RPMI8226 (cell line): ENCODE measurements at places on chromosomes 5 and 9.
A peak's percentile ranks its signal among the peaks of the same experiment; 100 is the strongest.

- DNase-seq, result peak; percentile 77
These were observed 9.0 kb upstream of the ZSWIM6 start for GRCh38 chr5:61322738-61323725.

DNA sequence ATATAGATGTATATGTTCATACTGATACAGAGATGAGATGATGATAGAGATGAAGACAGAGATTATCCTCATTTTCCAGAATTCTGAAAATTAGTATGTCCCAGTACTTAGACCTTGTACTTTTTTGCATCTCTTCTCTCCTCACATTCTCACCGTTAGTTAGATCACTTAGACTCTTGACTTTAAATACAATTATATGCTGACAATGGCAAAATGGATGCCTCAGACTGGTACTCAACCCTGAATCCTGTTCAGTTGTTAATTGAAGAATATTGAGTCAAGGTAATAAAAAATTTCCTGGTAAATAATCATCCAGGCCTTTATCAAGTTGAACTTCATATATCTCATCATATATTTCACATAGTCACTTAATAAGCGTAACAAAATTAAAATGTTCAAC lies 505.4 kb downstream of the EFNA5 start:
- DNase-seq, result no peak

DNA sequence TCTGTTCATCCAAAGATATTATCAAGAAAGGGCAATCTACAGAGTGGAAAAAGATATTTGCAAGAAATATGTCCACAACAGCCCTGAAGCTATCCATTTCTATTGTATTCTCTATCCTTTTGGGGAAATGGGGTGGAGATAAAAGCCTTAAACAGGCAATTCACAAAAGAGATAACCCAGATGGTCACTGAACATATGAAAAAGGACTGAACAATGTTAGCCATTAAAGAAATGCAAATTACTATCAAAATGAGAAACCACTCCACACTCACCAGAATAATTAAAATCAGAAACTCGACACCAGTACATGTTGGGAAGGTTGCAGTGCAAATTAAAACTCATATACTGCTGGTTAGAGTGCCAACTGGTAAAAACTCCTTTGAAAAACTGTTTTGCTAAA lies 955.2 kb upstream of the DMAC1 start:
- DNase-seq, result no peak

DNA sequence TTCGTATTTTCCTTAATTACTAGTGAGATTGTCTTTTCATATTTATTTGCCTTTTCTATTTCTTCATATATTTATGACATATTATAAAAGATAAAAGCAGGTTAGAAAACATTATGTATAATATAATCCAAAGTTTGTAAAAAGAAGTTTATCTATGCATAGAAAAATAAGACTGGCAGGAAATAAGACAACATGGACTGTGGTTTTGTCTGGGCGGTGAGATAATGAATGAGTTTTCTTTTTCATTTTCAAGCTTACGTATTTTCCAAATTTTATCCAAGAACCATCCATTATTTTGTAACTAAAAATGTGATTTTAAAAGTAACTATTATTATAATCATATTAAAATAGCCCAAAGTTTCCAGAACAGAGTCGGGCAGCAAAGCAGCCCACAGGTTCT lies 109.8 kb upstream of the MVB12B start:
- no peak for DNase-seq

DNA sequence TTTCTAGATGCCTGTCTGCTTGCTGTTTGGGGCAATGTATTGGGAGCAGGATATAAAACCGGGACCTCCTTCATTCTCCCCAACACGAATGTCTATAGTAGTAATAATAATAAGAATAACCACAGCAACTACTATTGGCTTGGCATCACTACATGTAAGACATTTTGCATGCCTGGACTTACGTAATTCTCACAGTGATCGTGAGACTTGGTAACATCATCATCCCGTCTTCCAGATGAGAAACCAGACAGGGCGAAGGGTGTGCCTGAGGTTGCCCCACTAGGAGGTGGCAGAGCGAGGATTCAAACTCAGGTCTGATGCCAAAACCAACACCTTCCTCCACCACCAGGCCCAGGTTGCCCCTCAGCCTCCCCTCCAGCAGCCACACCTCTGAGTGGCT lies 185.1 kb downstream of the RGS3 start:
- DNase-seq, result no peak

DNA sequence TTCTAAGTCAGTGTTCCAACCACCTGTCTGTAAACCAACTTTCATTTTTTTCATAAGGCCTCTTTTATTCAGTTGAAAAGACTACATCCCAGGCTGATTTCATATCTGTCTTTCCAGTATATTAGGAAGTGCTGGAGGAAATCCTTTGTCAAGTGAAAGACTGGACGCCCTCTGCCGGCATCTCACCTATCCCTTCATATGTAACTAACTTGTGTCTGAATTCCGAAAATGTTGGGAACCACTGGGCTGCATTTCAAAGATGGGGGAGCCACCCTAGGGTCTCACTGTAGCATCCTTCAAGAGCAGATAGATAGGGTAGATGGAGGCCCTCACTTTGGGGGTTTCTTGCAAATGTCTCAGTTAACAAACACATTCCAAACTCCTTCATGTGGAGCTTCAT lies 569.8 kb downstream of the CTNND2 start:
- no peak for DNase-seq

- DNase-seq, result no peak
These were observed 87.3 kb upstream of the LMX1B start for GRCh38 chr9:126526218-126527108.

DNA sequence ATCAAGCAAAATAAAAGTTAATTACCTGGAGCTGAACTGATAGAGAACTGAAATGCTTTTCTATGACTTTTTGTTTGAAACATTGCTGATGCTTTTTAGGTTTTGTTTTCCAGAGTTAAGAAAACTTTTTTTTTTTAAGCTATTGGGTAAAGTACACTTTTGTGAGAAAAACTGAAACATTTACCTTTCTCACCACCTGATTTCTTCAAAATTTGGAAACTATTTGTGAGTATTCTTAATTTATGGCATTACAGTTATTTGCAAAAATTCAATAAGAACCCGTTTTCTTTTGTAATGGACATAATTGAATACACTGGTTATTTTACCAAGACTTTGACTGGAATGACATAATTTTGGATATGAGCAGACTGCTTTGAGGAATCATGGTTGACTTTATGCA lies 6.6 kb downstream of the C9orf153 start:
- DNase-seq, result no peak

DNA sequence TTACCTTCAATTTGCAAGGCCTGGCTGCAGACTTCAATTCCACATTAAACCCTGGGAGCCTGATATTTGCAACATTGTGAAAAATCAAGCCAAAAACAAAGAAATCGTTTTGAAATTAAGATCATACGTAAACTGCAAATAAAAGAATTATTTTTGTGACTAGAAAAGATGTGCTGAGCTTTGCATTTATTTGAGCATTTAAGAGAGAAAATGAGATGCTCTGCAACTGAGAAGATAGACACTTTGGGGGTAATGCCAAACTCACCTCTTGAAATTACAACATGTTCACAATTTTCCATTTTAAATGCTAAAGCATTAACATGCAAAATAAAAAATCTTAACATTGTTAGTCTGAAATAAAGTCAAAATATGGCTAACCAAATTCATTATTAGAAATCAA lies 46.6 kb downstream of the CSNK1A1 start:
- DNase-seq, result no peak

DNA sequence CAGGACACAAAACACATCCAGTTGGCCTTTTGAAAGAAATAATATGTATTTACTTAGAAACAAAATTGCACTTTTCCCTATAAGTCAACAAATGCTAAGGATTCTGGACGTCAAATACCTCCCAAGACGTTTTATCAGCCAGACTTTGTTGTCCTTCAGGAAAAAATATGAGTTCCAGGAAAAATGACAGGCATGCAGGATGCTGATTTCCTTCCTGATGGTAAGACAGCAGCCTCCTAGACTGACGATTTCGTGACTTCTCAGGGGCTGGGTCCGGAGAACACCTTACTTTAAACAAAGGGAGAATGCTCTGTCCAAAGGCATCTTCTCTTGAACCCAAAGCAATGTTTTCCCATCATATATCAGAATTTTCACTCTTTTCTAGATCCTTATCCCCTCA lies 69.1 kb downstream of the IL6ST start:
- no peak for DNase-seq

DNA sequence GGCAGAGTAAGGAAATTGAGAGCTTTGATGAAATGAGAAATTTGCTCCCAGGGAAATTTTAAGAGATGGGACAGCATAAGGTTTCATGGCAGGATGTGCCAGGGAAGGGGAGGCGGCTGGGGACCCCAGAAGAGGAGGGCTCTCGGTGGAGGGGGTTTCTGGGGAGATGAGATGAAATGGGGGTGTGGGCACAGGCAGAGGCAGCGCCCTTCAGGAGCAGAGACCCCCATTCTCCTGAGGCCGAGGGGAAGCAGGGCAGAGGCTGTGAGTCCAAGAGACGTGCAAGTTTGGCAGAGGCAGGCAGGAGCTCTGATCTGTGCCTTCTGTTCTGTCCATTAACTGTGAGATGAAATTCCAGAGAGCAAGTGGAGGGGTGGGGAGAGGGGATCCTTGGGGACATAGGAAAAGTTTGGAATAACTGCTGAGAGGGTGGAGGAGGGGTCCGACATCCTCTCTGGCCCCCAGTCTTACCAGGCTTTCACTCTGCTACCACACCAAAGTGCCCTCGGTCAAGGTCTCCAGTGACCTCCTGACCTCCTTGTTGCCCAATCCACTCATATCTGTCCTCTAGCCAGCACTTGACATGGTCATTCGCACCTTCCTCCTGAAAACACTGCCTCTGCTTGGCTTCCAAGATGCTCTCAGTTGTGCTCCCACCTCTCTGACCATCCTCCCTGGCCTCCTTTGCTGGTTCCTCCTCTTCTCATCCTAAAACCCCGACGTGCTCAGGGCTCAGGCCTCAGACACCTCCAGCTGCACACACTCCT lies 108.1 kb upstream of the MVB12B start:
- DNase-seq, result no peak

DNA sequence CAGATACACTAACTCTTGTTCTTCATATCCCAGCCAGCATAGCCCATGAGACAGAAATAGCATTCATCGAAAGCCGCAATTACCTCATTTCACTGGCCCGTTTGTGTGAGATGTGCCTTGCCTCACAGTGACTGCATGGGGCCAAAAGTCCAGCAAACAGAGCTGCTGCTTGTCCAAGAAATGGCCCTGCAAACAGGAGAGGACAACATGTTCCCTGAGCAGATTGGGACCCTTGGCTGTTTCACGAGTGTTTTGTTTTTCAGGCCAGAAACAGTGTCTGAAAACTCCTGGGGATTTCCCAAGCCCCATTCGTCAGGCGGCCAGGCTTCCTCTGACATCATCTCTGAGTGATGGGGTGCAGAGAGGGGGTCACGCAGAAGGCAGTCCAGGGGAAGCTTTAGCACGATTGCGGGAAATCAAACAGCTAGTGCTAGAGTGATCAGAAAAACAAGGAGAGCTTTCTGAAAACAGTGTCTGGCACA lies 503.6 kb upstream of the PAPPA start:
- DNase-seq, result no peak

- DNase-seq, result peak; percentile 7
These were observed 9.0 kb upstream of the KIF2A start for GRCh38 chr5:62296998-62297397.

- peak; percentile 63 for DNase-seq
These were observed 148.0 kb downstream of the TARS1 start for GRCh38 chr5:33588654-33589372.

GRCh38 chr9:93248386-93249040 lies 64.6 kb downstream of the WNK2 start:
- no peak for DNase-seq
